ENCODE measurements at places on chromosomes 12 and 14.
A peak's percentile ranks its signal among the peaks of the same experiment; 100 is the strongest.

DNA sequence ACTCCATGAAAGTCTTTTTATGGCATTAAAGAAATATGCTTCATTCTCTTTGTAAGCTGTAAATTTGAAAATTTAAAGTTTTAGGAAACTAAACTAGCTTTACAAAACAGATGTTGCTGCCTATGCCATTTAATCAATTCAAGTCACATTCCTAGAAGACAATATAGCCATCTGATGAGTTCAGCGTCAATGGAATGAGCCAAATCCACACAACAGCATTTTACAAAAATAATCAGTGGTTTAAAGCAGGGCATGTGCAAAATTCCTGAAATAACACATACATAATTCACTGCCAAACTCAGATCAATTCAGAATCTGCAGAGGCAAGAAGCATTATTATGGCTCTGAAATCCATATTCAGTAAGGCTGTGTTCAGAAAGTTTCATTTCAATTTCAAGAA, 75.6 kb downstream of the MED13L start:
- no peak for DNase-seq

GRCh38 chr14:50559990-50560930, at the start of gene ATL1:
Gene ATL1 (plus strand): TSS chr14:50560145. CDS start chr14:50560266, 121 bp downstream.
- DNase-seq = peak; percentile 42

DNA sequence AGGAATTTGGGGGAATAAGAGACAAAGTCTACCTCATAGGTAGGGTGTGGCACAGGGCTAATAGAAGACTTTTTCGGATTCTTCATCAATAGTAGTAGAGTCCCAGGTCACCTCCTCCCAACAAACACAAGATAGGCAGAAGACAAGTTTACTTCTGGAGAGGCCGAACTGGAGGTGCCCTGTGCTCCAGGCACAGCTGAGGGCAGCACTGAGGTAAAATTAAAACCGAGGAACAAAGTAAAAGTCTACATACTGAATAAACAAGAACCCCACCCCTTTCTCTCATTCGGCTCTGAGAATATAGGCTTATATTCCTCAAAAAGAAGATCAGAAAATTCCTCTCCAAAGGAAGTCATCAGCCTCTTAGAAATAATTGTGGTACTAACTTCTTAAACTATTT, 161.5 kb downstream of the SEC23A start:
- DNase-seq = no peak

GRCh38 chr14:24297190-24297964, 2.2 kb downstream of the DHRS1 start:
- no peak for DNase-seq

DNA sequence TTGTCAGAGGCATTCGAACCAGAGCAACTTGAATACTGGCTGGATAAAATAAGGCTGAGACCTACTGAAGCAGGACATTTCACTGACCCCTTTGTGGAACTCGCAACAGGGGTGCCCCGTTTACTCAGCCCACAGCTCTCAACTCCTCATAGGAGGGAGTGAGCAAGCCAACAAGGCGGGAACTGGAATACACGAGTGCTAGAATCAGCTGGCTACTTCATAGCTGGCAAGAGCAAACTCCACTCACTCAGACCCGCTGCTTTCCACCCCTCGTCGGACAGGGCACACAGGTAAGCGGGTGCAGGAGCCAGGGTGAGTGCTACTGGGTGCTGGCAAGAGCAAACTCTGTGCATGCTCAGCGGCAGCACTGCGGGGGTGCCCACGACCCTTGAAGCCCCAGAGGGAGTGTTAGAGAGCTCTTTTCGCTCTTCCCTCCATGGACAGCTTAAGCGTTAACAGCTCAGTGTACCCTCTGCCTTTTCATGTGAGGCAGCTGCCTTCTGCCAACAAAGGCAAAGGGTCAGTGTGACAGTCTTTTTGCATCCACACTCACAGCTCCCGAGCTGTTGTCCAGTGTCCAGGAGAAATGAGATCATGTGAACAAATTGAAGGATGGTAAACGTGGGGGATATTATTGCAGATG, 15.7 kb downstream of the CAPZA3 start:
- peak; percentile 48 for DNase-seq

DNA sequence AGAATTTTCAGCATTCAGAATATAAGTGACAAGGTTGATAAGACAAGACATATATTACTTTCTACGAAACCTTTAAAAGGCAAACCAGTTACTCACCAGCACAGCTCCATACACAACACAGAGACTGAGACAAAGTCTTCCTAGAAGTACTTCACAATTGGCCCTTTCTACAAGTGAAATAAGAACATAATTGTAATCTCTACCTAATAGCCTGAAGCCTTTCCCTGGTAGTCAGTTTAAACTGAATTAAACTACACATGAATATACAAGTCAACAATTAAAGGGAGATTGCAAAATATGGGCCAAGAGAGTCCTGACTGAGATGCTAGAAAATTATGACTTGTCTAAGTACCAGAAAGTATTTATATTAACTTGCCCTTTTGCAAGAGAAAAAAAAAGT, 95.9 kb downstream of the PUS7L start:
- no peak for DNase-seq

GRCh38 chr12:120583478-120584030, 2.4 kb upstream of the POP5 start:
- DNase-seq = no peak

- DNase-seq = no peak
Observed at GRCh38 chr14:57870686-57871457, 5.0 kb upstream of the SLC35F4 start.

GRCh38 chr12:22529281-22530060, 14.9 kb downstream of the C2CD5 start:
- DNase-seq = peak; percentile 18

- no peak for DNase-seq
Observed at GRCh38 chr12:84128117-84128991, 784.2 kb downstream of the SLC6A15 start.

- no peak for DNase-seq
Observed at GRCh38 chr14:21043387-21043973, 1.3 kb downstream of the RNASE7 start.

DNA sequence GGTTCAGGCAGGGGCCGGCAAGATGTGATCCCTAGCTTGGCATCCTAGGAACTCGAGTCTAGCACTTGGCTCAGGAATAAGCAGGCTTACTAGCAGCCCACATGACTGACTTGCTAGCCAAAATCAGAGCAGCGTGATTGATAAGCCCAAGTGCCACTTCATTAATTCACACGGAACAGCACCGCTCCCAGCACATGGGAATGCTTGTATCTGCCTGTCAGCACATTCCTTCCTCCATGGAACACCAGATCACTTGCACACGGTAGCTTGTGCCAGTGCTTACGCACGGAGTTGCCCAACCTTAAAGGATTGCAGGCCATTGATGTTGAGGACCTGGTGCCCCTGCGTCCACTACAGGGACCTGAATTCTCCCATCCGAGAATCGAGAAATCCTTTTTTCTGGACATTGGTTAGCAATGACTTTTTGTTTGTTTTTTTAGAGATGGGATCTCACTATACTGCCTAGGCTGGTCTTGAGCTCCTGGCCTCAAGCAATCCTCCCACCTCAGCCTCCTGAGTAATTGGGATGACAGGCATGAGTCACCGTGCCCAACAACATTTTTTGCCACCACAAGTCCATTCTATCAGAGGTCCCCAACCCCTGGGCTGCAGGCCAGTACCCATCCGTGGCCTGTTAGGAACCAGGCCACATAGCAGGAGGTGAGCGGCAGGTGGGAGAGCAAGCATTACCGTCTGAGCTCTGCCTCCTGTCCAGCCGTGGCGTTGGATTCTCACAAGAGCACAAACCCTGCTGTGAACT, 30.6 kb upstream of the TSPAN9 start:
- DNase-seq = no peak

DNA sequence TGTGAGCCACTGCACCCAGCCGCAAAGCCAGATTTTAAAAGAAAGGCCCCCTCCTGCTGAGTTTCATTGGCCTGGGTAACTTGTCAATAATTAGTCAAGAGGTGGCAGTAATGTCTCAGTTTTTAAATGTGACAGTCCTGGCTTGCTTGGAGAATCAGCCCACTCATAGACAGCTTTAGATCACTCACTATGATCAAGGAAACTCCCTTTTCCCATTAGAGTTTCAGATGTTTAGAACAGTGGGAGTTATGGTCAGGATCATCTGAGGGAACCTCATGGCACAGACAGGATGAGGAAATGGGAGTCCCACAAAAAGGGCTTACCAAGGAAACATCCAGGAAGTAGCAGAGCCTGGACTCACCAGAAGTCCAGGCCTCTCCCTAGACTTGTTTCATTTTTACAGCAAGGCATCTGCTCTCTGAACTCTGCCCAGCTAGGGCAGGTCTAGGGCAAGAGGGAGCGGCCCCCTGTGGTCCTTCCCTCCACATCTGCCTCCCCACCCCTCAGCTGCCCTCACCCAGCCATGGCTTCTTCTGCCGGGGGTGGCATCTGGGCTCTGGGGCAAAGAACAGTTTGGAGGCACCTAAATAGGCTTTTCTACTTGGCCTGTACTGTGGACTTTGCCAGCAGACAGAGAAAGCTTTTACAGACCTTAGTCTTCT, 11.2 kb downstream of the BCL2L14 start:
- DNase-seq = no peak

- no peak for DNase-seq
Observed at GRCh38 chr14:77003960-77004710, 24.4 kb downstream of the IRF2BPL start.

DNA sequence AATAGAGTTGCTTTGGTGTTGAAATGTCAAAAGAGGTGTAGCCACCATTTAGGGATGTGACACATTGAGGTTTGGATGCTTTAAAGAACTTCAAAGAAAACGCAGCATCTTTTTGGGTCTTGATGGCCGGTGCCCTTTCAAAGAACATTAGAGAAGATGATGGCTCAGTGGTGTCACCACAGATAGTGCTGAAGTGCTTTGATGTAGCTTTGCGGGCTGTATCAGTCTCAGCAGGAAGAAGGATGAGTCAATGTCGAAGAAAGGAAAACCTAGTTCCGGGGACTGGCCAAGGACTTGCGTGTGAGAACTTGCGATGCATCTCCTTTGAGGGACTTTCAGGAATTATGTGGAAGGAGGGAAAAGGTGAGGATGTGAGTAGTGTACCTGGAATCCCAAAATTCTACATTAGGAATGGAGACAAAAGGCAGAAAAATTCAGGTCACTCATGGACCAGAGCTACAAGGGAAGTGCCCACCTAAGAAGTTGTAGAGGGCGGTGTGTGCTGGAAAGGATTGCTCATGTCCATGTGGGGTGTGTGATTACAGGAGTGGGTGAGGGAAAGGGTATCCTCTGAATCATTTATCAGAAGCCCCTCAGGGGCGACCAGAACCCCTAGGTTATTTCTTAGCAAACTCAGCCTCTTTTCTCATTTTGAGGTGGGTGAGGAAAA, 39.7 kb upstream of the GZMB start:
- no peak for DNase-seq

- no peak for DNase-seq
Observed at GRCh38 chr12:131266591-131267467, 313.1 kb downstream of the ADGRD1 start.

DNA sequence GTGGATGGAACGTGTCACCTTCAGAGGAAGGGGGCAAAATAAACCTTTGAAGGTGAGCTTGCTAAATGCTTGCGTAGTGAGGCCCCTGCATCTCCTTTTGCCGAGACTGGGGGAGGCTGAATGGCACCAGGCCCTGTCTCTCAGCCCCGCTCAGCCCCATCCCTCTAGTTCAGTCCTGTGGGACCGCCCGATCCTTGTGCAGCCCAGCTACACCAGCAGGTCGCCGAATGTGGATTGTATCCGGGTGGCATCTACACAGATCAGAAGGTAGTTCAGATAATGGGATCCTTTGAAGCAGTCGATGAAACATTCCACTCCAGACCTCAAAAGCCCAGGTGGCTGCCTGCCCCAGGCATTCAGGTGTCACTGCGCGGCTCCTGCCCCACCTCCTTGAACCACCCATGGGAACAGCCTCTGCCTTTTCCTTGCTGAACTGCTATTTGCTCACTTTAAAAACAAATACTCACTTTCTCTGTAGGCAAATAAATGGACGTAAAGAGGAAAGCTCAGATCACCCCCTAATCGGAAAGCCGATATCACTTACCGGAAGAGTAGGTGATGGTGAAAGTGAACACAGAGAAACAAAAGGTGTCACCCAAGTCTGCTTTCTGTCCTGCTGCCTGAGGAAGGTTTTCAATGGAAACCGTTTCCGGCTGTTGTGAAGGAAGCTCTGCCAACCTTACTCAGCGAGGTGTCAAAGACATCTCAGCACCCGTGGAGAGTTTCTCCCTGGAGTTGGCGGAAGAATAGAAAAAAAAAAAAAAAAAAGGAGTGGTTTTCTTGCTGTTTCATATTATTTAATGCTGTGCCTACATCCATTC, 100.3 kb upstream of the NCOR2 start:
- no peak for DNase-seq

DNA sequence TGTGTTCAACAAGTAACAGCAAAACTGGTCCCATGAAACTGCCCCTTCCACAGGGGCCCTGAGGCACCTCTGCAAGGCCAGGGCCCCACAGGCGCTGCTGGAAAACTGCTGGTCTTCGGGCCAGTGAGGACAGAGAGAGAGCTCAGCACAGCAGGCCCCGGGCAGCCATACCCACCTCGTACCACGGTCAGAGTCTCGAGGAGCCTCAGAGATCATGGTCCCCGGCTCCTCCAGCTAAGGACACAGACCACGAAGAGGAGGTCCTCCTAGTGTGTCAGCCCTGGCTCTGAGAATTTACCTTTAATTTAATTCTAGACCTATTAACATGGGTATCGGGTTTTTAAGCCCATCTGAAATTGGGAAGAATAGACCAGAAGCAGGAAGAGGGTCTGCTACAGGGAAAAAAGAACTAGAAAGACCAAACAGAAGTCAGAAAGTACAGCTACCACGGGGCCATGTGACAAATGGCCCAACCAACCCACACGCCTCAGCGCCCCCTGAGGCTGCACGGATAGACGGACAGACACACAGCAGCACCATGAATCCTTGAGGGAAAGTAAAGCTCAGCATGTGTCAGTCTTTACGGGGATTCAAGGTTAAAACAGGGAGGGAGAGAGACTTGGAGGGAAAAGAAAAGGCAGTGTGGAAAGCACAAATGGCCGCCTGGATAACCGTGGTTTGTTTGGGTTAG, 22.9 kb downstream of the ANKRD9 start:
- DNase-seq = no peak

- peak; percentile 60 for DNase-seq
Observed at GRCh38 chr12:112839386-112839972, 47.9 kb downstream of the RPH3A start.

DNA sequence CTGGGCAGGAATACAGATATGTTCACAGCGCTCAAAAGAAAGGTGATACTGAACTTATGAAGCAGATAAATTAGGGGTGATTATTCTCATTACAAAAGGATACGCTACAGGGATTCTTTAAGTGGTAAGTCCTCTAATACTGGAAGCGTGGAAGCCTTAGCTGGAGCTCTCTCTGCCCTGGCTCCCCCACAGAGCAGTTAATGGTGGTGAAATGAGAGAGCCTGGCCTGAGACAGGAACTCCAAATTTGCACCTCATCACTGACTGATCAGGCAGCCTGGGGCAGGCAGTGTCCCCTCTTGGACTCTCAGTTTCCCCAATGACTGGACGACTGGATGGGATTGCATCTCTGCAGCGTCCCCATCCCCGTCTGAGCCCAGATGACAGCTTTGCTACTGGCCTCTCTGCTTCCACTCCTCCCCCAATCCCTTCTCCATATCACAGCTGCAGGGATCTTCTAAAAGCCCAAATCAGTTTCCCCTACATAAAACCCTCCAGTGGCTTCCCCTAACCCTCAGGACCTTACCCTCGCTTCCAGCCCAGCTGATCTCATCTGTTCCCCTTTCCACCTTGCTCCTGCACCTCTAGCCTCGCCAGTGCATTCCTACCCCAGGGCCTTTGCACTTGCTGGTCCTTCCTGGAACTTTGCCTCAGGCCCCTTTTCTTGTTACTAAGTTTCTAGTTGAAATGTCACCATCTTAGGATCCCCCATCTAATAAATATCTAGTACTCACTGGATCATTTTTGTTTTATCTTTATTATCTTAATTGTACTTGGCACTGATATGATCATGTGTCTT, 171.7 kb upstream of the LHX5 start:
- DNase-seq = no peak

- DNase-seq = no peak
Observed at GRCh38 chr12:6605421-6606330, 1.5 kb downstream of the CHD4 start.

Data from NT2/D1 (cell line).